ENCODE measurements at places on chromosomes 3 and 15. TPM values are rescaled to one million over a fixed set of nuclear protein-coding genes. Genes with fewer than 3 reads are reported as not detected.

The NLGN1 gene
- 27.4 TPM for total RNA-seq

The MME gene
- 114 TPM for total RNA-seq

The SENP5 gene
- 43.5 TPM for total RNA-seq

The LRRC31 gene
- total RNA-seq = not detected

The ZPLD1 gene
- not detected for total RNA-seq

GRCh38 chr3:183779896-183780465 lies 45.4 kb downstream of the MAP6D1 start:
- no peak for DNase-seq

DNA sequence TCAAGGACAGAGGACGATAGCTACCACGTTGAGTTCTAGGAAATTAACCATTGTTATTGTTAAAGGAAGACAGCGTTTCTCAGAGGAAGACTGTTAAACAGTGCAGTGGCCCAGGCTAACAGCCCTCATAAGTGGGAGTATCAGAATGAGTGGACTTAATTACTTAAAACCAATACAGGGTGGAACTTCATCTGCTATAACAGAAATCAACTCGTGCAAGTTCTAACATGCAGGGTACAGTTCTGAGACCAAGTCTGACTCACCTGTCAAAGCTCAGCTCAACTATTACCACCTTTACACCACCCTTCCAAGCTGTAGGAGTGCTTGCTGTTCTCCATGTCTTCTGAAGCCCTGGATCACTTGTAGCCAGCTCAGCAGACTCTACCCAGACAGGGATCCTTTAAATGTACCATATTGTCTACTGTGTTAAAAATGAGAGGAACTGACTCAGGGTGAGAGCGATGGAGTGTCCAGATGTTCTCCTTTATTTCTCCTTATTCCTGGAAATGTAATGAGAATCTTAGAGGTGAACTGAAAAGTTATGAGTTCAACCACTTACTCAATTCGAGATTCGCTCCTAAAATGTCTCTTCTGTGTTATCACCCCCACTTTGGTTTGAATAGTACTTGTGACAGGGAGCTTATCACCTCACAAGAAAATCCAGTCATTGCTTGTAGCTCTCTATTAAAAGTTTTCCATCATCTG lies 26.5 kb downstream of the CD86 start:
- no peak for DNase-seq

GRCh38 chr15:73936588-73937290 lies 10.5 kb downstream of the LOXL1 start:
- DNase-seq = no peak

GRCh38 chr15:91261345-91261744 lies 161.3 kb downstream of the SV2B start:
- no peak for DNase-seq

DNA sequence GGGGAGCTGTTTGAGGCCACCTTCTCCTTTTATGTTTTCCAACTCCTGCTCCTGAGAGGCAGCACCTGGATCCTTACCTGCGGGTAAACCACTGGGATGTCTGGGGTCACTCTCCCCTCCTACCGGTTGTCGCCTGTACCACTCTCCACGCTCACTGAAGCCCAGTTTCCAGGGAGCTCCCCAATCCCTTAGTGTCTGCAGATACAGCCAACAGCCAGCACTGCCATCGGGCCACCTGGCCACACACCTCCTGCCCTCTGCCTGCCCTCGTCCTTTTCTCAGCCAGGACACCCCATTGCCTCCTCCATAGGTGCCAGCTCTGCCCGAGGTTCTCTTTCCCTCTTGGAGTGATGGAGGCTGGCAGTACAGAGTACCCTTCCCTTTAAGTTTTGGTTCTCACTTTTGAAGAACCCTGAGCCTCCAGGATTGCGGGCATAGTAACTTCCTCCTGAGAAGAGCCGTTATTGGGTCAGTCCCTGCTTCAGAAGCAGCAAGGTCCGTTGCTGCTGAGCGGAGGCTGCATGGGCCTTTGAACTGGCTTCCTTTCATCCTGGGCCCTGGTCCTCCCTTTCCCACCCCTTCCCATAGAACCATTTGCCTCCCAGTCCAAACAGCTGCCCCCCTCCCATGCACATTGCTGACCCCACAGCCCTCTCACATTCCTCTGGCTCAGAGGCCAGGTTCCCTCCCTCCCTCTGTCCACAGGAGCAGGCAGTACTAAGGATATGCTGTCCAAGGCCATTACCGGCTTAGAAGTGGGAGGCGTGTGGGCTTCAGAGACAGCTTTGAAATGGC lies 30.9 kb downstream of the ARNT2 start:
- no peak for DNase-seq

DNA sequence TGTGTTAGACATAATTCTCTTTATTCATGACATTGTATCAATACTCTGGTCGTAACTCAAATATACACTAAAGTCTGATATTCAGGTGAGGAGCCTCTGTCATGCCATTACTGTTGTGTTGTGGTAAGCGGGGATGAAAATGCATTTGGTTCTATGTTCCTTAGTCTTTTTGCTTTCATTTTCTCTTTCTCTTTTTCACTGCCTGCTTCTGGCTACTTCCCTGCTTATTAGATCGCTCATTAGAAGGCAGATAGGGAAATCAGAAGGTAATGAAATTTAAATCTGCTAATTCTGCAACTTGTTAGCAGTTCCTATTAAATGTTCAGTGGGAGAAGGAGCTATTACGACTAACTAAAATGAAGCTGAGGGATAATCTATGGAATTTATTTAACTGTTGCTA lies 345.0 kb downstream of the GRM7 start:
- DNase-seq = no peak

DNA sequence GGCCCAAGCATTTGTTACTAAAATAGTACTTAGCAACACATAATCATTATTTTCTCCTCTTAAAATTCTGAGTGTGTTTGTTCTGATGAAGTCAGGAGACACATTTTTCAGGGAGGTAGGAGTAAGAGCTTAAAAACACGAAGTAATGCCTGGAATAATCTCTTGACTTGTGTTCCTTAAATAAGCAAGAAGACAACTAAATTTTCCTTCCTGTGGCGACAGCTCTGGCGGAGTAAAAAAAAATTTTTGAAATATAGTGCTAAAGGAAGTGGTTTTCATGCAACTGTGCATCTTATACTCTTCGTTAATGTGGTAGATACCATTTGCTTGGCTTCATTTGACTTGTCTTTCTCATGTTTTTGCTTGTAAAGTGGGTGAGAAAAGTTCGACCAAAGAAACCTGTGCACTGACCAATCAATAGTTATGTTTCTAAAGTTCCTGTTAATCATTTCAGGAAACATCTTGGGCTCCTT lies 11.1 kb upstream of the MBNL1 start:
- no peak for DNase-seq

DNA sequence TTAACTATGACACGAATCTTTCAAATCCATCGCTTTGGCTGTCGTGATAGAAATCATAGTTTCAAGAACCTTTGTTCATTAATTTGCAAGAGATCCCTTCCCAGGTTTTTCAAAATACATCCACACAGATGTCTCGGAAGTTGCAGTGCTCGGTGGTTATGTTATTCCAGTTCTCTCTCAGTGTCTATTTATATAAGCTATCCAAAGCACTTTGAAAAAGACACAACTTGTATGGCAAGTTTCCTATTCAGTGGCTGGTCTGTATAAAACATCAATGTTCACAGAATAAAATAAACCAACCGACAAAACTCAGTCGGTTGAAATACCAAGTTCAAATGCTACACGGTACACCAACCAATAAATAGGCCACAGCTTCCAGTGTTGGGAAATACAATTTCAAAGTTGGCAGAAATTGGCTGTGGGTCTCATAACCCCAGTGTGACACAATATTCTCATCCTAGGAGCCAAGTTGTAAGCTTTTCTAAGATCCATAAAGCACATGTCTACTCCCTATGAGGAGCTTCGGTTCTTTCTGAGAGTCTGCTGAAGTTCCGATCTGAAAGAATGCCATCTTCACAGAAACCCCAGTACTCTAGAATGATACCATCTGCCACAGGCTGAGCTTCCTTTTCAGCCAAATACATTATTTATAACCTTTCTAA lies 23.7 kb downstream of the SATB1 start:
- no peak for DNase-seq

DNA sequence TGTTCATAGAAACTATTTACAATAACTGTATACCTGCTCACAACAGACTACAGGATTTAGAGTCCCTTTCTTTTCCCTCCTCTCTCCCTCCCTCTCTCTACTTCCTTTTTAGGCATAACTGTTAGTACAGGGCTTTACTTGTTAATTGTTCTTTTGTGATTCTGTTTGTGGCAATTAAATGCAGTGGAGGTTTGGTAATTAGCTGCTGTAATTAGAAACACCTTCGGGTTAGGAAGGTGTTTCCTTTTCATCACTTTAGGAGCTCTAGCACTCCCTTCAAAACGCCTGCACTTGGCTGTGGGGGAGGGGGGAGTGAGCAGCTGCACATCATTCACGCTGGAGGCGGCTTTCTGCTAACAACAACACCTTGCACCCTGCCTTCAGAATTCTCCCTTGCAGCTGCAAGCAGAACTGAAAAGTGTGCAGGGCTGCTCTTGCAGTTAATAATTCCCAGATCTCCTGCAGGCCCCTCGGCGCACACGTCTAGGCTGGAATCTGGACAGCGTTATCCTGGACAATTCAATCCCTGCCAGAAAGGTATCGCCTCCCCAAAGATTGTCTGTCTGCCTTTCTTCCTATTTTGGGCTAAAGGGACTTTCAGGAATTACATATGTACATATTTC lies 242.6 kb upstream of the RGMA start:
- no peak for DNase-seq

DNA sequence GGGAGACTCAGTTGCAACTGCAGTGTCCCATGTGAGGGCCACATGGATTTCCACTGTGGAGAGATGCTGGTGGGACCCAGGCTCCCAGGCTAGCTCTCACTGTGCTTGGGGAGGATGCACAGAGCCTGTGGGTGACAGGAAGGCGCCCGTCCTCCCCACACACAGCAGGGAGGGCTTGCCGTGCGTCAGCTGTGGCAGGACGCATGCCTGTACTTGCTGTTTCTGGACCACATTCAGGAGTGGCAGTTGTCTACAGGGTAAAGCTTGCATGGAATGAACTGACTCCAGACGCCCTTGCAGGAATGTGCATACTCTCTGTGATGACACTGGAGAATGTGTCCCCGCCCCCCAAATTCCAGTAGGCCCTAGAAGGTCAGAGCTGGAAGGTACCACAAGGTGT lies 63.8 kb upstream of the SNRPA1 start:
- DNase-seq = no peak

DNA sequence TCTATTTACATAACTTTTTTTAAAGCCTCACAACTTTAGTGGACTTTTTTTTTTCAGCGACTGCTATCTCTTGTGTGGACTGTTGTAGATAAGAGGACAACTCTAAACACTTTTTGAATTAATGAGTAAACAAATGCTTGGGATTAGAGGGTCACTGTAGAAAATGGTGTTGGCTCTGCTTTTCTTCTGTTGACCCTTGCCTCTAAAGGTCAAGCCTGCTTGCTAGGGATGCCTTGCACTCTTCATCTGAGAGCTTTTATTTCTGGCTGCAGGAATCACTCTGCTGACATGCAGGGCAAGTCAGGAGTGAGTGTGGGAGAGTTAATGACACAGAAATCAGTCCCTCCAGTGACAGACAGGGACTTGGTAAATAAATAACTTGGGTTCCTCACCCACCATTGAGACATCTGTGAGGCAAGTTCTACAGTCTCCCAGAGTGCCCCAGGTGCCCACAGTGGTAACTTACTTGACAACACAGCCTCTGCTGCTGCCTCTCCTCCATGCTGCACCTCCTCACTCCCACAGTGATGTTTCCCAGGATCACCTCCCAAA lies 390.1 kb downstream of the IL20RB start:
- no peak for DNase-seq

DNA sequence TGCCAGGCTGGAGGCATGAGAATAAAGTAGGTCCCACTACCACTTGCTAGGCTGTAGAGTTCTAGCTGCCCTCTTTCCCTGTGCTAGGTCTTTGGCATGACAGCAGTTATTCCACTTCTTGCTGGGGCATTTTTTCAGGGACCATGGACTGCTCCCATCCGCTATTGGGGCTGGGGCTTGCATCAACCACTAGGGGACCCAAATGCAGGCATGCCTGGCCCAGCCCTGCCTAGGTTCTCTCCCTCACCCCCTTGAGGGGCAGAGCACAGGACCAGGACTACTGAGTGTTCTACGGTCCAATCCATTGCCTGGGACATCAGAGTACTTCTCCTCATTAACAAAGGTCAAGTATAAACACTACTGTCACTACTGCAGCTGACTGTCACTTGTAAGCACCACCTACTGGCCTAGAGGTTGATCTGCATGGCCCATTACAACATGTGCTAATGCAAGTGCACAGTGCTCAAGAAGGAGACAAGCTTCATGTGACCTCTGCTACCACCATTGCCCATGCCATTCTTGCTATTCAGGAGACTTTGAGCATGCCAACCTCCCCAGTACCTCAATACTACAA lies 270.5 kb downstream of the MBNL1 start:
- no peak for DNase-seq

GRCh38 chr3:18586076-18586475 lies 160.9 kb upstream of the SATB1 start:
- no peak for DNase-seq

GRCh38 chr15:52505151-52505550 lies 23.5 kb downstream of the MYO5A start:
- no peak for DNase-seq

DNA sequence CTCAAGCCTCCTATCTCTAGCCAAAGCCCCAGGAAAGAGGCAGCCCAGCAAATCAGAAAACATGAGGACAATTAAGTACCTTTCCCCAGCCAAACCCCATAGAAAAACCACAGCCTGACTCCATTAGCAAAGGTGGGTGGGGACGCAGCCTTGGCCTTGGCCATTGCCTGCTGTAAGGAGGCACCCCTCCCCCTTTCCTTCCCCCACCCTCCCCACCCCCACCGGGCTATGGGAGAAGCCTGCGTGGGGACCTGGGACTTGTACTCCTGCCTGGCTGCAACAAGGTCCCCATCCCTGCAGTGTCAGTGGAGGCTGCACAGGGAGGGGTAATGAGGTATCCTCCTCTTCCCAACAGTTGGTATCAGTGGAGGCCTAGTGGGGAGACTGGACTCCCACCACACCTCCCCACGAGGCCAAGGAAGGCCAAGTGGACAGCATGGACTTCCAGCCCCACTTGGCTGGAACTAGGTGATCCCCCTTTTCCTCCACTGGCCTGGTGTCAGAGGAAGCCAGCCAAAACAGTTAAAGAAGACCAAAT lies 20.5 kb downstream of the PRR23E start:
- no peak for DNase-seq

- DNase-seq = no peak
Observed at GRCh38 chr3:8766148-8766547, 3.3 kb downstream of the OXTR start.

DNA sequence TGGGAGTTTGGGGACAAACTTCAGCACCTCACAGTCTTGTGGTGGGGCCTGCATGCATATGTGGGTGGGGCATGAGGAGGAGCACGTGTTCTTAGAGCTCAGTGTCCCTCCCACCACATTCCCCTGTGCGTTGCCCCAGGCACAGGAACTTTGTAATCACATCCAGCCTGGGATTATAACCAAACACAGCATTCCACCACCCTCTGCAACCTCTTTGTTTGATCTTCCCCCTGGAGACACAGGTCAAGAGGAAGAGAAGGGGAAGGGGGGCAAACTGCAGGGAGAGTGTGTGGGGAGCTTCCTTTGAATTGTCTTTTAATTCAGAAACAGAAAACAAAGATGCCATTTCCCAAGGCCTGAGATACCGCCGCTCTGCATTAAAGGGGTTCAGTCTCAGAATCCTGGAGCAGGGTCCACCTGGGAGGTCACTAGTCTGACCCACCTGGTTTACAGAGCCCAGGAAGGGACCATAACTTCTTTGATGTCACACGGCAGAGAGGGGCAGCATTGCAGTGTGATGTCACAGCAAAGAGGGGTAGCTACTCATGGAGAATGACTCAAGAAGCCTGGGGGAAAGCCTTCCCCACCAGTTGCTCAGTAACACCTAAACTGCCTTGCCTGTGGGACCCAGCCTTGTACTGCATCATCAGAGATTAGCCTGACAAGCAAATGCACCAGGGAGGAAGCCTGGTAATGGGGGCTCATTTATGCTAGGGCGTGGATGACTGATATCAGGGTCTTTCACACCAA lies 106.3 kb upstream of the RNU6-1 start:
- DNase-seq = peak; percentile 52

All from tibial nerve (tissue), 4 donors.